ENCODE measurements at places on chromosomes 3 and 15.

- no peak for DNase-seq
These were observed 320.0 kb upstream of the RARB start for GRCh38 chr3:25107918-25108617.

- DNase-seq, result no peak
These were observed 128.3 kb downstream of the SV2B start for GRCh38 chr15:91228383-91228782.

DNA sequence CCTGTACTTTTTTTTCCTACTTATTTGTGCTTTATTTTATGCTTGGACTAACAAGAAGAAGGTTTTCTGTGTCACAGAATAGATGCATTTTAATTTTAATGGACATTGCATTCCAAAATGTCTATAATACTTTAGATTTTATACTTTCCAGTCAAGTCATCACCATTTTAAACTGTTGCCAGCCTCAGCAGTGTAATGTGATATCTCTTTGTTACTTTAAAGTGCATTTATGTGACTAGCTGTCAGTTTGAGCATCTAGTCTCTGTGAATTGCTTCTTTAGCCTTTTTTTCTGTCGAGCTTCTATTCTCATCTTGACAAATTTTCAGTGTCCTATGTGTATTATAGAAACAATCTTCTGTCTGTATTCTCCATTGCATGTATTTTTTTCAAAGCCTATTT, 511.4 kb upstream of the CBLB start:
- DNase-seq, result no peak

- no peak for DNase-seq
These were observed 66.0 kb downstream of the GOLIM4 start for GRCh38 chr3:168029705-168030104.

DNA sequence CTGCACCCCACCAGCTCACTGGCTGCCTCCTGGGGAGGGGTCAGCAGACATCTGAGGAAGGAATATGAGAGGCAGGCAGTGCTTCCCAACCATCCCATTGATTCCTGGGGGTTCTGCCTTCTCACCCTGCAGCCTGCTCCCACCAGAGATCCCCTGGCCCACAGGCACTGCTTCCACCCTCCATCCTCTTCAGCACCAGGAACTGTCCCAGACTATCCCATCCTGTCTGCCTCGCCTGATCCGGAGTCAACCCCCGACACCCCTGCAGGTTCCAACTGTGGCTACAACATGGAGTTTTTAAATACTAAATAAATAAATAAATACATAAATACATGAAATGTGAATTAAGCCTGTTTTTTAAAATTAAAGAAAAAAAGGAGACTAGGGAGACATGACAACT, 43.6 kb downstream of the CACNA2D2 start:
- no peak for DNase-seq

DNA sequence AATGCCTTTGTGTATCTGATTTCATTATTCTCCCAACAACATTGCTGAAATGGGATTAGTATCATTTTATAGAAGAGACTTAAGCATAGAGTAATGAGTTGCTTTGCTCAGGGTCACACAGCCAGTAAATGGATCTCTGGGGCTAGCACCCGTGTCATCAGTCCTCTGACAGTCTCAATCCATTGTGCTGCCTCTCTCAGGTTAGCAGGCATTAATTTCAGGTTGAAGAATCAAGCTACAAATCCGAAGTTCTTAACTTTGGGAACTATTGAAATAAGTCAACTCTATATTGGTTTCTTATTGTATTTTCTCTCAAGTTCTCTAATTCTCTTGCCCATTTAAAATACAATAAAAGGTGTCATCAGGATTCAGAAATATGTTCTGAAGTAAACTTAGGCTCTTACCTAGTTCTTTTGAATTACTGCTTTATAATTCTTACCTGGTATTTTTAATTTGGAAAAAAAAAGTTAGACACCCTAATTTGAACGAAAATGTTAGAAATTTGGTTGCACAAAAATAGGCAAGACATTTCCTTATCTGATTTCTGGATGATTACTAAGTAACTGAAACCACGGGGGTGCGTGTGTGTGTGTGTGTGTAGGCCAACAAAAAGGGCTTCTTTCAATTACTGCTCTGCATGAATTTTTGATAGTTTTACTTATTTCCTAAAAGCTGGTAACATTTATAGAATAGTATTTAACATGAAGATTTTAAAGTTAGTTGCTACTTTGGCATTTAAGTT, 189.8 kb downstream of the MBNL1 start:
- no peak for DNase-seq

- DNase-seq, result no peak
These were observed 22.6 kb upstream of the FSTL1 start for GRCh38 chr3:120473389-120473788.

- DNase-seq, result no peak
These were observed 212.5 kb upstream of the UBE2E1 start for GRCh38 chr3:23592961-23593931.

GRCh38 chr3:63979093-63979885, 44.0 kb downstream of the PSMD6 start:
- peak; percentile 57 for DNase-seq

DNA sequence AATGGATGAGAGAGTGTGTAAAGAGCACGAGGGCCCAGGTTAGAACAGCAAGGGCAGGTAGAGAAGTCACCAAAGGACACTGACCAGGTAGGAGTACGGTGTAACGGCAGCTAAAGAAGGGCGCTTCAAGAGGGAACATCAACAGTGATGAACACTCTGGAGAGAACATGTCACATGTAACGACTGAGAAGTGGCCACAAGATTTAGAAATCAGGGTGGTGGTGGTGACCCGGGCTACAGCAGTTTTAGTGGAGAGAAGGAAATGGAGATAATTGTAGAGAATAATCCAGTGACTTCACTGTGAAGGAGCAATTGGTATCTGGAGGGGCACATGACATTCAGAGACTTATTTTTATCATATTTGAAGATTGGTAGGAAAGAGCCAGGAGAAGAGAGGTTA, 1.2 kb upstream of the C15orf40 start:
- no peak for DNase-seq

DNA sequence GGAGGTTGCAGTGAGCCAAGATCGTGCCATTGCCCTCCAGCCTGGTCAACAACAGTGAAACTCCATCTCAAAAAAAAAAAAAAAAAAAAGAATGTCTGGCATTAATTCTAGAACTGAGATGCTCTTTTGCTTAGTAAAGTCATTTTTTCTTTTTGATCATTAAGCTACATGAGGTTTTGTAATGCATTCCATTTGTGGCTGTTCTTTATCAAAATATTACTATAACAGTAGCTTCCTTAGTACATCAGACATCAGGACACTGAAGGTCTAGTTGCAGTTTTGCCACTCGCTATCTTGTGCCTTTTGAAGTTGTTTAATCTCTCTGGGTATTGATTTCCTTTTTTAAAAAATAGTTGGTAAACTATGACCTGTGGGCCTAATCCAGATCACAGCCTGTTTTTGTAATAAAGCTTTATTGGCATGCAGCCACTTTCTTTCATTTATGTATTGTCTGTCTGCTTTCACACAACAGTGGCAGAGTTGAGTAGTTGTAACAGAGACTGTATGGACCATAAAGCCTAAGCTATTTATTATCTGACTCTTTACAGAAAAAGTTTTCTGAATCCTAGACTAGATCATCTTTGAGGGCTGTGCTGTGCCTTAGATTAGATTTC, 76.6 kb downstream of the SLC25A26 start:
- peak; percentile 12 for DNase-seq

- no peak for DNase-seq
These were observed 833 bp downstream of the MAN2A2 start for GRCh38 chr15:90903733-90904536.
